CD4-positive, alpha-beta memory T cell (primary cell): ENCODE measurements at places on chromosomes 1 and 21. TPM values are rescaled to one million over a fixed set of nuclear protein-coding genes. Genes with fewer than 3 reads are reported as not detected.

DNA sequence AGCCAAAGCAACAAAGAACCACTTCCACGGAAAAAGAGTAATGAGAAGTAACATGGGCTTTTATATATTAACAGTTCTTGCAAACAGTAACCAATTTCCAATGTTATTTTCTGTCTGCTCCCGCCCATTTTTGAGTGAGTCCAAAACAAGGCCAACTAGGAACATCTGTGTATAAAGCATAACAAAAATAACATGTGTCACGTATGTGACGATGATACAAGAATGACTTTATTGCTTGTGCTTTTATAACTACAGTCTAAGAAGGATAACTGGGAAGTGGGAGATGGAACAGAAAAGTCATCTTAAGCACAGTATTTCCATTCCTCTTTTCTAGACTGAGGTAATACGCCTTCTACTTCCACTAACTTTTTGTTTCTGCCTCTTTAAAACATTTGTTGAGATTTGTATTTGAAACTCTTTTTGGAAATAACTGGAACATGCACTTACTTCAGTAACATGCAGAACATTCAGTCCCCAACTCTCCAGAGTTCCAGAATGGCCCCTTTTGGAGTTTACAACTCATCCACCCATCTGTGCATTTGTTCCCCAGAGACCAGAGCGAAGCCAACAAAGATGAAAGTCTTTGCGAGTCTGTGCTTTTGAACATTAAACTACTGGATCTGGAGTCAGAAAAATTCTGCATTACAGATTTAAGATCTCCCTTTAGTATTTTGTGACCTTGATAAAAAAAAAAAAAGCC lies 143.0 kb upstream of the ZRANB2 start:
- DNase-seq: no peak

DNA sequence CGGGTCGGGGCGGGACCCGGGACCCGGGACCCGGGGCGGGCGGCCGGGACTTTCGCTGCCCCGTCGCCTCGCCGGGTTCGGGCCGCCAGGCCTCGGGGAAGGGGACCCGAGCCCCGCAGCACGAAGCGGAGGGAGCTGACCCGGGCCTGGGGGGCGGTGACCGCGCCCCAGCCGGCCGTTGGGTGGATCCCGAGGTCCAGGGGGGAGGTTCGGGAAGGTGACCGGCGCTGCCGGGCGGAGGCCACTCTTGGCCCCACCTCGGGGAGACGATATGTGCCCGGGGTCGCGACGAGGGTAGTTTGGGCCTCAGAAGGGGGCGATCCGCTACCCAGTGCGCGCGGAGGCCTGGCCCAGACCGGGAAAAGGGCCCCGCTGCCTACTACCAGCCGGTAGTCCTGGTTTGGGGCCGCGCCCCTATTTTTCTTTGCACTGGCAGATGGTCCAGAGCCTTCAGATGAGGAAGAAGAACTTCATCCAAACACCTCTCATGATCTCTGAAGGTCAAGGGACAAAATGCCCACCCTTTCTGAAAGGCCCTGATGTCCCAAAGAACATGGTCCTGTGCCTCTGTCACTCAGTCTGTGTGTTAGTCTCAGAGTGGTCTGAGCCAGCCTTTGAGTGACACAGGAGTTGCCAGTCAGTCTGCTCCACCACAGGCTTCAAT lies 766 bp downstream of the AGO4 start:
- no peak for DNase-seq

GRCh38 chr1:240492832-240493440 lies 119.0 kb downstream of the GREM2 start:
- peak; percentile 36 for DNase-seq

- no peak for DNase-seq
Measured at GRCh38 chr1:114229368-114229767, 75.7 kb upstream of the SYT6 start.

DNA sequence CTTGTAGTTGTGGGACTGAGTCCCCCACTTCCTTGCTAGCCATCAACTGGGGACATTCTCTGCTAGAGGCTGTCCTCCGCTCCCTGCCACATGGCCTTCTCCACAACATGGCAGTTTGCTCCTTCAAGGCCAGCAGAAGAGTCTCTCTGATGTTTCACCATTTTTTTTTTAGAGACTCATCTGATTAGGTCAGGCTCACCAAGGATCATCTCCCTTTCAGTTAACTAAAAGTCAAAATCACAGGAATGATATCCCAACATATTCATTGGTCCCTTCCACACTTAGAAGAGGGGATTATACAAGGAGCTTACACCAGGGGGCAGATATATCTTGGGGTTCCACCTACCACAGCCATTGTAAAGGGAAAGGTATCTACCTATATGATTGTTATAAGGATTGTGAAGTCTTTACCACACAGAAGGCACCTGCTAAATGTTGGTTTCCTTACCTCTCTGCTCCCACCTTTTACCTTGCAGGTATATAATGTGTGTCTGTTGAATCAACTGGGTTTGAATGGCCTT lies 23.3 kb downstream of the RIMKLA start:
- no peak for DNase-seq

GRCh38 chr1:167821969-167822685 lies 91.8 kb downstream of the ADCY10 start:
- DNase-seq: no peak

- no peak for DNase-seq
Measured at GRCh38 chr1:203505526-203506204, 11.7 kb downstream of the OPTC start.

GRCh38 chr1:152481869-152482664 lies 28.5 kb upstream of the LCE5A start:
- no peak for DNase-seq

DNA sequence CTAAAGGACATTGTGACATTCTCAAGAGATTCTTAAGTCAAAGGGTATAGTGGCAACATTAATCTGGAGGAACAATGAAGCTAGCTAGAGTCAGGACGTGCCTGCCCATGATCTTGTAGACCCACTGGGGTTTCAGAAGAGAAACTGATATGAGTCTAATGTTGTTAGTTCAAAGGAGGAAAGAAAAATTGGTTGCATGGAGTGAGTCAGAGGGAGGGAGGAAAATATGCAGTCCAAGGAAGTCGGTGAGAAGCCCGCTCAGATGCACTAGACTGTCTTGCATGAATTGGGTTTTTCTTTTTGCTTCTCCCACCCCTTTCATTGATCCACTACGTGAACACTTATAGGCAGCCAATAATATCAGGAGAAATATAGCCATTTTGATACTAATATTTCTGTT lies 53.8 kb upstream of the SYT14 start:
- DNase-seq: no peak

DNA sequence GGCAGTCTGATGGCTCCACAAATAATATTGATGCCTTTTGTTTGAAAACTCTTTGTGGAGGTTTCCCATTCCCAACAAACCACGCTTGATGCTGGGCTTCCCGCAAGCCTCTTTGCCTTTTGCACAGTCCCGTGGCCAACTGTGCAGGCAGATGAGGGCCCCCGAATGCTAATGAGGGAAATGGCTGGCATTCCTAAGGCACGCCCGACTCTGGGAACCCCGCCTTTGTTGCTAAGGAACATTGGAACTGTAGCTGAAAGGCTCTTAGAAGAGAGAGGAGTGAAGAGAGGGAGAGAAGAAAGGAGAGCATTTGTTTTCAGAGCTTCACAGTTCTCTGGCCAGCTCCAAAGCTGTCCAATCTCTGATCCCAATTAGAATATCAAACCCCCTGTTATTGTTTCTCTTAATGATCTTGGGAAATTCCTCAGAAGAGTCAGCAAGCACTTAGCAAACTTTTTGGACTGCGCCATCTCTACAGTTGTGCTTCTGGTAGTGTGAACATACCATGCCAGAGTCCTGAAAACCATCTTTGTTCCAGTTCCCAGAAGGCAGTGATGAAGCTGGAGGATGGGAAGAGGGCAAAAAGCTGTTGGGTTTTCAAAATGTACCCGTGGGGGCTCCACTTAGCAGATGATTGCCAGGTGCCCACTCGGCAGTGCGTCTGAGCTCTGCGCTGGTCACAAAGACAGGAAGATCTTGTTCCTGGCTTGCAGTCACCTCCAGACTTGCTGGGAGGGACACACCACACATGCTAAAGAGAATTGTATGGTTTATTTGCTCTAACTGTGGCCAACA lies 60.1 kb upstream of the CYP2J2 start:
- no peak for DNase-seq

DNA sequence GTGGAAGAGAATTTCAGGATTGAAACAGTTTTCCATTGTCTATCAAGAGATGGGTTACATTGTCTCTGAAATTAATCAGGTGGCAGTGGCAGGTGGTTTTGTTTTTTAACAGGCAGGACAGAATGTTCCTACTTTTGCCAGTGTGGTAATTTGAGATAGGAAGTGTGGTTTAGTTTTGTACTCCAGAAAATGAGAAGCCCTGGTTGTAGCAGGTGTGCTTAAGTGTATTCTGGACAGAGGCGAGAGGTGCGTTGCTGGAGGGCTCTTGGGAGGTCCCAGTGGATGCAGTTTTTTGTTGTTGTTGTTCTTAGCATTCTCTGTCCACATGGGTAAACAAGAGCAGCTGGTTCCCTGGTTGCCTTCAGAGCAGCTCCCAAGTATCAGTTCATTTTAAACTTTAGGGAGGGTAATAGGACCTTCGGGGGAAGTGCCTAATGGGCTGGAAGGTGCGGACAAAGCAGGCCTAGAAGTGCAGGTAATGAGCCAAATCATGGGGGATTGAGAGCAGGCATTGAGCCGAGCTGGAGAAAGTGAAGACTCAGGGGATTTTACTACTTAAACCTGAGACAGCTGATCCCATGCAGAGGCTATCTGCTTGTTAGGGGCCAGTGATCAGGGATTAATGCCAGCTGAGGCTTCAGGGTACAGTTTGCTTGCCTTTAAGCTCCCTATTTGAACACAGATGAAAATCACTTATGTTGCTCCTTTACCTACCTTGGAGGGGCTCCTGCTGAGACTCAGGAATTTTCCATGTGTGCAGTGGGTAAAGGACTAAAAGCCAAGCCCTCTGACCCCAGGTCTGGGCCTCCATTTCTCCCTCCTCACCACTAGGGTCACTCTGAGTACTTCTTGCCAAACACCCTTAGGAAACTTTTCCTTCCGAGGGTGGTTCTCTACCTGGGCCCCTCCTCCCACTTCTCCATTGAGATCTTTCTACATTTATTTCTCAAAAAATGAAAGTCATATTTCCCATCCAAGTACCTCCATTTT lies 6.1 kb downstream of the PFKFB2 start:
- no peak for DNase-seq

DNA sequence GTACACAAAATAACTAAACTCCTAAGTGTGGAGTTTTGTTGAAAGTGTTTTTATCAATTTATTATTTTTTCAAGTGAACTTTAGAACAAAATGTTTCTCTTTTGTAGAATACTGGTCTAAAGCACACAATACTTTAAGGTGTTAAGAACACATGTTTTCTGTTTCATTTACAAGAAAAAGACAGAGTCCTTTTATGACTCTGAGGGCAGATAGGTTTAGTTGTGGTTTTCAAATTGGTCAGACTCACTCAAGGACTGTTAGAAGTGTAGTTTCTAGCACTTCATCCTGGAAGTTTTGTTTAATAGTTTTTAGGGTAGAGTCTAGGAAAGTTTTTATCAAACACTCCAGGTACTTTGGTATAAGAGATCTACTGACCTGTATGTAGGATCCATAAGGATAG lies 376.5 kb downstream of the LRRIQ3 start:
- no peak for DNase-seq

DNA sequence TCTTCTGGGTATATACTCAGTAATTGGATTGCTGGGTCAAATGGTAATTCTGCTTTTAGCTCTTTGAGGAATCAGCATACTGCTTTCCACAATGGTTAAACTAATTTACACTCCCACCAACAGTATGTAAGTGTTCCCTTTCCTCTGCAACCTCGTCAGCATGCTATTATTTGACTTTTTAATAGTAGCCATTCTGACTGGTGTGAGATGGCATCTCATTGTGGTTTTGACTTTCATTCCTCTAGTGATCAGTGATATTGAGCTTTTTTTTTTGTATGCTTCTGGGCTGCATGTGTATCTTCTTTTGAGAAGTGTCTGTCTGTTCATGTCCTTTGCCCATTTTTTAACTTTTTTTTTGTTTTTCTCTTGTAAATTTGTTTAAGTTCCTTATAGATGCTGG lies 279.4 kb downstream of the PTGER3 start:
- no peak for DNase-seq

DNA sequence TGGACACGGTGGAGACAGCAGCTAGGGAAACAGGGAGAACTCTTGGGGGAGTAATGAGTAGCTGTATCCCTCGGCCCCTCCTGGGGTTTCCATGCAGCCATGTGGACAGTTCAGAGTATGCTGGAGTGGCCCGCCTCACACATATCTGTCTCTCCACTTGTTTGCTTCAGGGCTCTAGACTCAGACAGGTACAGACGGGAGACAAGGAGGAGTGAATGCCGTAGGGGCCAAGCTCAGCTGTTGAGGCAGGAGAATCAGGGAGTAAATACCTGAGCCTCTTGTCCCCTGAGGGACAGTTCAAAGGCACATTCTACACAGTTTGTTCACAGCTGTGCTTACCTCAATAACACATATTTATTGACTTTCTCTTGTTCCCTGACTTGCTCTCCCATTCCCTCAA lies 7.7 kb upstream of the PTGFRN start:
- no peak for DNase-seq

- DNase-seq: no peak
Measured at GRCh38 chr1:30881319-30882181, 27.0 kb downstream of the SDC3 start.

DNA sequence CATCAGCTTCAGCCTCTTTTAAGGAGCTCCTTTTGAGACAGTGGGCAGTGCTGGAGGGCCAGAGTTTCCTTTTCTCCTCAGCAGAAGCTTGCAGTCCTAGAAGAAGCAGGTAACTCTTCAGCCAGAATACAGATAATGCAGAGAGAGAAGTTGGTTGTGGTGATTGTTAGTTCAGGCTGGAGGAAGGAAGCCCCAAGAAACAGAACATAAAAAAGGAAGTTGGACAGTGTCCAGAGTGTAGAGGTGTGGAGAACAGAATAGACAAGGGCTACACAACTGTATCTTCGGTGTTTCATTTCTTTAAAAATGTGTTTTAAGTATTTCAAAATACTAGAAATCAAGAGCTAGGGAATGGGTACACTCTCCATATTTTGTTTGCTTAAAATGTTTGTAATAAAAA lies 6.4 kb upstream of the TACSTD2 start:
- no peak for DNase-seq

DNA sequence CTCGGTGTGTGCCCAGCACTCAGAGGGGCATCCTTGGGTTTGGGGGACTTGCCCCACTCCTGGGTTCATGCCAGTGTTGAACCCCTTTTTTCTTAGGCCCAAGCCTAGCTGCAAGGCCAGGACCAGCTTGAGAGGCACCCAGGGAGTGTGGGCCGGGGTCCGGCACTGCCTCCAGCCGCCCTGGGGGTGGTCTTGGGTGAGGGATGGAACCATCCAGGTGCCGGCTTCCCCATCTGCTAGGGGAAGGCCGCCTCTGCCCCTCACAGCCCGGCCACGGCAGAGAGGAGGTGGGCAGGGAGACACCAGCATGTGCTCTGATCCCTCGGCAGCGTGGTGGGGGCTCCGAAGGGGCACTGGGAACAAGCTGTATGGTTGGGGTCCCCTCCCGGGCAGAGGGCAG lies 50.2 kb upstream of the ARHGEF16 start:
- DNase-seq: no peak

- no peak for DNase-seq
Measured at GRCh38 chr1:100606438-100606837, 68.5 kb downstream of the GPR88 start.

GRCh38 chr1:28775121-28775942 lies 36.6 kb upstream of the OPRD1 start:
- peak; percentile 81 for DNase-seq

The LYPD8 gene
- total RNA-seq: not detected

The LAX1 gene
- 39.5 TPM for total RNA-seq

The CYP4B1 gene
- total RNA-seq: not detected

The MGST3 gene
- total RNA-seq: 74.0 TPM

The IRF2BP2 gene
- 164 TPM for total RNA-seq

The KRTAP11-1 gene
- total RNA-seq: not detected

The LCE2A gene
- not detected for total RNA-seq

The ITPKB gene
- 156 TPM for total RNA-seq

The DNAI4 gene
- total RNA-seq: 7.9 TPM
